ENCODE measurements at places on chromosomes 5 and 9. TPM values are rescaled to one million over a fixed set of nuclear protein-coding genes. Genes with fewer than 3 reads are reported as not detected.

GRCh38 chr5:107670932-107671741, at the start of gene EFNA5:
TSS of gene EFNA5 (minus strand) at chr5:107670937.
- no peak for DNase-seq

- DNase-seq = no peak
Measured at GRCh38 chr5:152631221-152631620, 226.1 kb upstream of the NMUR2 start.

GRCh38 chr5:169861934-169862333, 118.4 kb downstream of the INSYN2B start:
- DNase-seq = no peak

ROR2 gene
- total RNA-seq = not detected

GRCh38 chr9:123686131-123686828, 243.6 kb downstream of the DENND1A start:
- DNase-seq = no peak

HK3 gene
- 0.52 TPM for total RNA-seq

- DNase-seq = no peak
Measured at GRCh38 chr9:127644943-127645342, 32.9 kb downstream of the STXBP1 start.

DNA sequence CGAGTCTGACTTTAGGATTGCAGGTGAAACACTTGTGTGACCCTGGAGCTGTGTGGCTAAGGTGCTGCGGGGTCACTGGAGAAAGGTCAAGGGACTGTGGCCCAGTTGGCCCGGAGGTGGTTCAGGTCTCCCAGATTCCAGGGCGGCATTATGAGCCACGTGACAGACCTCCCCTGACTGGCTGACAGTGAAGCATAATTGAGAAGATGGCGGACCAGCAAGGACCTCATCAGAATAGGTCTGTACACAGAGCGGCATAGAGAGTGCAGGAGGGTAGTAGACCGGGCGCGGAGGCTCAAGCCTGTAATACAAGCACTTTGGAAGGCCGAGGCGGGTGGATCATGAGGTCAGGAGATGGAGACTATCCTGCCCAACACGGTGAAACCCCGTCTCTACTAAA, 815 bp upstream of the ODF2 start:
- no peak for DNase-seq

DNA sequence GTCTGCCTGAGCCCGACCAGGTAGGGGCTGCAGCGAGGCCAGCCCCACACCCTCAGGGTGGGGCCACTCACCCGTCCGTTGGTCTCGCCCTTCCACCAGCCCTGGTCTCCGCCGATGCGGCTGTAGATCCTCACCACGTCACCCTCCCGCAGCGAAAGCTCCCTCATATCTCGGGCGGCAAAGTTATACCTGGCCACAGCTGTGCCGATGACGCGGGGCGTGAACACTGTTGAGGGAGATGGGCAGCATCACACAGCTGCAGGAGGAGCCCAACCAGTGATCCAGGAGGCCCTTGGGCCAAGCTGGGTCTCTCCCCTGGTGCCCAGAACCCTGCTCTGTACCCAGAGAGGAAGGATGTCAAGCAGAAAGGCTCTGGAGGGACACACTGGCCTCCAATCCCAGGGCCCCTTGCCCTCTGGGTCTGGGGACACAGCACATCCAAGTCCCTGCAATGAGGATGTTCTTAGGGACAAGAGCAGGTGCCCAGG, 30.3 kb upstream of the SARDH start:
- no peak for DNase-seq

FOXD4L6 gene
- not detected for total RNA-seq

OGN gene
- total RNA-seq = not detected

Data from naive thymus-derived CD8-positive, alpha-beta T cell (primary cell).